ENCODE measurements at places on chromosomes 3 and 15.

DNA sequence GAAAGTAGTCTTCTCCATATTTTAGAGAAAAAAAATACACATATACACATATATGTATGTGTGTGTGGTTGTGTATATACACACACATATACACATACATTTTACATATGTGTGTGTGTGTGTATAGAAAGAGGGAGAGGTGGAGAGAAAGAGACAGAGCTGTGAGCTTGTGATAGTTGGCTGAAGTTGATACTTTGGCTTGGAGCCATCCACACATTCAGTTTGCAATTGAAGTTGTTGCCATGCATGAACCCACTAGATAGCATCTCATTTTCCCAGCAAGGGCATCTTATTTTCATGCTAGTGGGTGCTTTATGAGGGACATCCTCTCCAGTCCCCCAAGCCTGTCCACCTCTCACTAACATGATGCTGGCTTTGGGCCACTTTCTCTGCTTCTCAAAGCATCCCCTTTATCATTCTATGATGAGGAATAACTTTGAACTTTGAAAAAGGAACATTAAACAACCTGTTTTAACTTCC, 228.6 kb downstream of the ZNF621 start:
- DNase-seq, result no peak

DNA sequence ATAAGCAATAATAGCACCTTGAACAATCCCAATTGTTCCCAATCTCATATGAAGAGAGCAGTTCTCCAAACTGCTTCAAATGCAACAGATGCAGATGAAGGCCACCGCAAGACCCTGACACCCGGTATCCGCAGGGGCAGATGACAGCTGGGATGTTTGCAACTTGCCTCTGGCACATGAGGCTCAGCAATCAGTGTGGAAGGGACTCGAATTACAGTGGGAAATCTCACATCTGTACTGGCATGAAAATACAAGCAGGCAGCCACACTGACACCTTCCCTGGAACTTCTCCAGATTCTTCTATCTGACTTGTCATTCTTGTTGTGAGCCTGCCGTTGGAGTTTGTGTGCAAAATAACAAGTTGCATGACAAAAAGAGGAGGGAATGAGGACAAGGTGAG, 68.8 kb downstream of the WDR76 start:
- no peak for DNase-seq

DNA sequence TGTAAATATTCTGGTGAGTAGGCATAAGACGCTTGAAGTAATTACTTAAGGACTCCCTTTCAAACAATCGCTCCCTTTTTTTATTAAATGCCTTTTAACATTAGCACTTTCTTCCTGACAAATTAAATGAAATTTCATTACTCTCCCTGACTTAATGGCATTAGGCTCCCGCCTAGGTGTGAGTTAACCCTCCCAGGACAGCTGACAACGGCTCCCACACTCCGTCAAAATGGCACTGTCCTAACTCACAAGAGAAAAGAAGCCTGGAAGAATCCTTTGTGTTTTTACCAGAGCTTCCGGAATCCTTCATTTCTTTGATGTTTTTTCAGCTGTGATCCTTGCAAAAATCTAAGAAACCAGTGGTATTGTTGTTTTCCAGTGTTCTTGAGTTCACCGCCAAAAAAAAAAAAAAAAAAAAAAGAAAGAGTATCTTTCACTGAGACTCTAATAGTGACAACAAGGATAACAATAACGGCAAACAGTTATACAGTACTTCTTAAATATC, 861.0 kb upstream of the NR2F2 start:
- DNase-seq, result no peak

DNA sequence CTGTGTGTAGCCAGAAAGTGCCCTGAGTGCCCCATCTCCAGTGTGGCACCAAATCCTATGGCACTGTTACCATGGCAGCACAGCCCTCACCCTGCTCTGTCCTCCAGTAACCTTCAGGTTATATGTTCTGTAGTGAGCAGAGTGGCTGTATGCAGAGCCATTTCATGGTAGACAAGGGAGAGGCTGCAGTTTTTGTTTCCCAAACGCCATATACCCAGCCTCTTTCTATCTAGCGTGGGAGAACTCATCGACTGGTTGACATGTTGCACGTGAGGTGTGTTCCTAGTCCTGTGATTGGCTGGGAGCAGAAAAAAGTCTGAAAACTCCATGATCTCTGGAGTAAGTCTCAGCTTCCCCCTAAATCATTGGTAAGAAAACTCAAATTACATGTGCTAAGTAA, 2.0 kb downstream of the SIDT1 start:
- DNase-seq, result no peak

DNA sequence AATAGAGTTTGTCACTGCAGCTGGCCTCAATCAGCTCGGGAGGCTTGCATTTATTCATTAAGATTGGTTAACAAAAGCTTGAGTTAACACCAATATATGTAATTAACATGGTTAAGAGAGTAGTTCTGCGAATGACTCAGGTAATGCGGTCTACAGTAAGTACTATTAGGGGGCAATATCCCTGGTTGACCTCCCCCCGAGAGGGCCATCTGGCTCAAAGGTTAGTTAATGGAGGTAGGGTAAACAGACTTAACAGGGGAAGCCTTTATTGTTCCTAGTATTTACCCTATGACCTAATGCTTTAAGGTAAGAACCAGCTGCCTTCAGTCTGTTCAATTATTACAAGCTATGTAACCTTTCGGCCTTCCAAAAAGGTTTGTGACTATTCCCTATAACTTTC, 403.3 kb upstream of the SGO1 start:
- DNase-seq, result no peak

GRCh38 chr15:40239404-40239692, 485 bp downstream of the PAK6 start:
- no peak for DNase-seq

- no peak for DNase-seq
Measured at GRCh38 chr15:80115021-80115420, 37.8 kb upstream of the FAH start.

DNA sequence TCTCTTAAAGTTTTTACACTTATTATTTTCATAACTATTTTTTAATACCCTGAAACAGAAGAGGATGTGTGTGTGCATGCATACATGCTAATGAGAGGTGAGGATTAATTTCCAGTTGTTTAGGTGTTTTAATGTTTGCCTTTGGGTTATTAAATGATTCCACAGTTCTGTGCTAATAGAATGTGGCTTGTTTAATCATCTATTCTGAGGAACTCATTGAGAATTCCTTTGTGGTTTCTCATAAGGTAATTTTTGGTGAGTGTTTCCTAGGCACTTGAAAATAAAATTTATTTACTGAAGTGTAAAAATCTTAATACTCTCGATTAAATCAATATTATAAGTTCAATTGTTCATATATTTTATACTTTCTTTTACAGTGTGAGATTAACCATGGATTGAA, 38.0 kb downstream of the STAC start:
- DNase-seq, result no peak

- no peak for DNase-seq
Measured at GRCh38 chr15:22968366-22968765, 11.8 kb downstream of the CYFIP1 start.

DNA sequence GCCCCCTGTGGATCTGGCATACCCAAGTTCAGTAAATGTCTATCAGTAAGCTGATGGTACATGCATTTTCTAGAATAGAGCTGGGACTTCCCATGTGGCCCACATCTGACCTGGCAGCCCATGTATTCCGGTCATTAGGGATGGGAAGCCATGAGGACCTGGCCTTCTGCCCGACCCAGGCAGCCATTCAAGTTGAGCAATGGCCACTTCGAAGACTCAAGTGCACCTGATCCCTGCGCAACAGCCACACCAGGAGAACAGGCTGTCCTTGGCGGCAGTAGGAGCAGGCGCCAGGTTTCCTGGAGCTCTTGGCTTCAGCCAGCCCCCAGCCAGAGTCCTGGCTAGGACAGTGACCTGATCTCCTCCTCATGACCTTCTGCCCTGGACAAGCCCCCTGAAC, 14.6 kb downstream of the HEMK1 start:
- DNase-seq, result no peak

DNA sequence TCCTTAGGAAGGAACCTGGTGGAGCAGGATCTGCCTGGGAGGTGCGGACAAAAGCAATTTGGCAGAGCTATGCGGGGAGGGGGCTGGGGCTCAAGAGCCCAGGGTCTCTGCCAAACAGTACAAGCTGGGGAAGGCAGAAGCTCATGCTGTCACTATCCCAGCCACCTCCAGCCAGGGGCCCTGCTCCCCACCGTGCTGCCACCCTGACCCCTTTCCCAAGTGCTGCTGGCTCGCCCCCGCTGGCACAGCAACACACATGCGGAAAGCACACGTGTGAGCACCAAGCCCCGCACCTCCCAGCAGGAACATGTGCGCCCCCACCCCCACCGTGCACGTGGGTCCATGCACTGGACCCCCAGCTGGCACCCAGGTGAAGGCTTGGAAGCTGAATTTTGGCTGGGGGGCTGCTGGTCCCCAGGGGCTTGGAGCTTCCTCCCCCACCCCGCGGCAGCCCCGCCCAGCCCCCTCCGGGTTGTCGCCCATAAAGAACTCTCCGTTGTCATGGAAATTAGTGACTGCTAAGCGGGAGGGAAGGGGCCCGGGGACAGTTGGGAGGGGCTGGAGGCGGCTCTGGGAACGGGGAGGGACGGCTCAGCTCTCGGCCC, 742 bp downstream of the CAMKV start:
- no peak for DNase-seq
